Stimulated activated CD4-positive, alpha-beta T cell treated with anti-CD3 and anti-CD28 coated beads, Interleukin-1b, Interleukin-23, amount 100 ng/mL, for 1 hour (primary cell): ENCODE measurements at places on chromosomes 4 and X.
A peak's percentile ranks its signal among the peaks of the same experiment; 100 is the strongest.

DNA sequence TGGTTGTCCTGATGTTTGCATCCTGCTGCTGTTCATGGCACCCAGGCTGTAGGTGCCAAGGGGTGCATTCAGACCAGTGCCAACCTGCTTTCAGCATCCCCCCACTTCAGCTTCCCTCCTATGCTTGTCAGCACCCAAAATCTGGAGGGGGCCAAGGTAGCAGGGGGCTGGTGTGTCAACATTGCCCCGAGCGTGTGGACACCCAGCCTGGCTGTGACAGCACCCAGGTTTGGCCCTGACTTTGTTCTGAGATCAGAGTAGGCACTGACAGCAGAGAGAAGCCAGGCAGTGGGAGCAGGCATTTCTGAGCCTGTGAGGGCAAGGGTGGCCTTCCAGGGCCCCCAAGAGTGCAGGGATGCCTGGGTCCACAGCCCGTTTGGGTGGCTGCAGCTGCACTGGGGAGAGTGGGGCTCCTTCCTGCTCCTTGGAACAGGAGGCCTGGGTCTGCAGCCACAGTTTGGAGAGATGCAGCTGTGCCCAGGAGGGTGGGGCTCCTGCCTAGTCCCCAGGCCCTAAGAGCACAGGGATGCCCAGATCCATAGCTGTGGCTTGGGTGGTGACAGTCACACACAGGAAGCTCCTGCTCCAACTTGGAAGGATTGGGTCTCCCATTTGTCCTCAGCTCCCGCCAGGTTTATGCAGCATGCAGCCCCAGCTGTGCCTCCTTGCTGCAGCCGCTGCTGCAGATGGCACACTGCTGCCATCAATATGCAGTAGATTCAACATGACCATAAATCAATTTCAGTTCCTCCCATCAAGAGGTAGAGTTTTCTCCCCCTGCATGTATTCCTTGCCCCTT is 12.3 kb upstream of the PPM1K start:
- no peak for DNase-seq

DNA sequence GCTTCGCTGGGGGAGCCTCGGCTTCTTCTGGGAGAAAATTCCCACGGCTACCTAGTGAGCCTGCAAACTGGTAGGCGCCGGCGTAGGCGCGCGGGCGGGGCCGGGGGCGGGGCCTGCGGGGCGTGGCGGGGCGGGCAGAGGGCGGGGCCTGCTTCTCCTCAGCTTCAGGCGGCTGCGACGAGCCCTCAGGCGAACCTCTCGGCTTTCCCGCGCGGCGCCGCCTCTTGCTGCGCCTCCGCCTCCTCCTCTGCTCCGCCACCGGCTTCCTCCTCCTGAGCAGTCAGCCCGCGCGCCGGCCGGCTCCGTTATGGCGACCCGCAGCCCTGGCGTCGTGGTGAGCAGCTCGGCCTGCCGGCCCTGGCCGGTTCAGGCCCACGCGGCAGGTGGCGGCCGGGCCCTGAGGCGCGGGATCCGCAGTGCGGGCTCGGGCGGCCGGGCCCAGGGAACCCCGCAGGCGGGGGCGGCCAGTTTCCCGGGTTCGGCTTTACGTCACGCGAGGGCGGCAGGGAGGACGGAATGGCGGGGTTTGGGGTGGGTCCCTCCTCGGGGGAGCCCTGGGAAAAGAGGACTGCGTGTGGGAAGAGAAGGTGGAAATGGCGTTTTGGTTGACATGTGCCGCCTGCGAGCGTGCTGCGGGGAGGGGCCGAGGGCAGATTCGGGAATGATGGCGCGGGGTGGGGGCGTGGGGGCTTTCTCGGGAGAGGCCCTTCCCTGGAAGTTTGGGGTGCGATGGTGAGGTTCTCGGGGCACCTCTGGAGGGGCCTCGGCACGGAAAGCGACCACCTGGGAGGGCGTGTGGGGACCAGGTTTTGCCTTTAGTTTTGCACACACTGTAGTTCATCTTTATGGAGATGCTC is at the start of gene HPRT1:
TSS of gene HPRT1 (plus strand) at position 161 of the 857 bp plus-strand sequence. CDS start at position 308, 147 bp downstream.
- peak; percentile 55 for DNase-seq

GRCh38 chrX:37818031-37818430 is 29.3 kb downstream of the DYNLT3 start:
- no peak for DNase-seq

GRCh38 chrX:111886678-111887077 is 10.7 kb downstream of the TRPC5OS start:
- DNase-seq = no peak

- no peak for DNase-seq
These were observed 65.7 kb upstream of the ALG13 start for GRCh38 chrX:111615227-111615626.

- DNase-seq = no peak
These were observed 8.6 kb downstream of the GPM6B start for GRCh38 chrX:13808293-13808692.

DNA sequence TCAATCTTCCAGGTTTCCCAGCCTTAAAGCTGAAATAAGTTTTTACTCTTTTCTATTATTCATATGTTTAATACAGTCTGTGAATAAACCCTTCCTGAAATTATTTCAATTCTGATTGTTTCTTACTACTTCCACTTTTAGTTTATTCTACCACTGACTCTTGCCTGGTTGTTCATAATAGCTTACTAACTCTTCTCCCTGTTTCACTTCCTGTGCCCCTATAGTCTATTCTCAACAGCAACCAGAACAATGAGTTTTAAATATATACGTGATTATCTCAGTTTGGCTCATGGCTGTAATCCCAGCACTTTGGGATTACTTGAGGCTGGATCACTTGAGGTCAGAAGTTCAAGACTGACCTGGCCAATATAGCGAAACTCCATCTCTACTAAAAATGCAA is 408.0 kb upstream of the SPOCK3 start:
- DNase-seq = no peak

DNA sequence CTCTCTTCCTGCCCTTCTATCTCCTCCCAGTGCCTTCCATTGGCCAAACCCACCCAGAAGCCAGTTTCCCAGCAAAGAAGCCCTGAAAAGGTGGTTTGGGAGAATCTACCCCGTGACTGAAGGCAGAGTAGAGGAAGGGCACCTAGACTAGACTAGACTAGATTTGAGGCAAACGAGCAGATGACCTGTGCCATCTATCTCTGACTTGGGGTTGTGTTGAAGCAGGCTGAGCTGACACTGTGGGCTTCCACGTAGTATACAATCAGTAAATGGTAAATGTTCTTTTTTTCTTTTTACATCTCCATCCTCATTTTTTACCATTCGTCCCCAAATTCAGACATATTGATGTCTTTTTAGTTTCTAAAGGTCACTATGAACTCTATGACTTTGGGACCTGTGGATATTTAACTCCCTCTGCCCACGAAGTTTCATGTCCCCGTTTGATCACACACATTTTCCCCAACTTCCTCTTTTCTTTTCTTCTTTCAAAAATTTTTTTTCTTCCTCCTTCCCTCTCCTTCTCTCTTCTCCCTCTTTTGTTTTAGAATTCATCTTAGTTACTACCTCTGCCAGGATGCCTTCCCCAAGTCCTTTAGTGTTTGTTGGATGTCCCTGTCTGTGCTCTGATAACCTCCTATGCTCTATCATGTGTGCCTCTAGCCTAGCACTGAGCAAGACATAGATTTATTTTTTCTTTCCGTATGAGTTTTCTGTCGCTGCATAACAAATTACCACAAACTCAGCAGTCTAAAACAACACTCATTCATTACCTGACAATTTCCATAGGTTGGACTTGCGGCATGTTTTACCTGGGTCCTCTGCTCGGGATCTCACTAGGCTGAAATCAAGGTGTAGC is 6.2 kb upstream of the AFF1 start:
- no peak for DNase-seq

- no peak for DNase-seq
These were observed 1.4 kb downstream of the WDFY3 start for GRCh38 chr4:84964995-84965552.

GRCh38 chrX:120759685-120760084 is 116.0 kb downstream of the CT47B1 start:
- DNase-seq = no peak

GRCh38 chrX:70754169-70754848 is 154.2 kb downstream of the TEX11 start:
- DNase-seq = no peak

GRCh38 chr4:151529187-151529586 is 120.2 kb downstream of the FHIP1A start:
- no peak for DNase-seq

- DNase-seq = no peak
These were observed 44.3 kb upstream of the FAM47C start for GRCh38 chrX:36963852-36964251.

DNA sequence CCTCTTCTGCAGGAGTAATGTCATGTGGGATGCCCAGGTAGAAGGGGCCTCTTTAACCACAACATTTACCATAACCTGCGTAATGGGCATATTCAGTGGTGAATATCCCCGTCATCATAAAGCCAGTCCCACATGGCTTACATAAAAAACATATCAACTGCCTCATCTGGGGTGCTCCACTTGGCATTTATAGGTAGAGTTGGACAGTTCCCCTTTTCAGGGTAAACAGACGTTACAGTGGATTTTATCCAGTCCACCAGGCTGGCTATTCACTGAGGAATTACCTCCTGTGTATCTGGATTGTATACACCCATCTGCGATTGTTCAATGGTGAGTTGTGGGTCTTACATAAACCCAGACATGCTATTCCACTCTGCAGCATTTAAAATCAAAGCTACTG is 70.7 kb upstream of the ANKRD17 start:
- no peak for DNase-seq

- no peak for DNase-seq
These were observed 802 bp downstream of the ADGRG2 start for GRCh38 chrX:19121466-19121865.

DNA sequence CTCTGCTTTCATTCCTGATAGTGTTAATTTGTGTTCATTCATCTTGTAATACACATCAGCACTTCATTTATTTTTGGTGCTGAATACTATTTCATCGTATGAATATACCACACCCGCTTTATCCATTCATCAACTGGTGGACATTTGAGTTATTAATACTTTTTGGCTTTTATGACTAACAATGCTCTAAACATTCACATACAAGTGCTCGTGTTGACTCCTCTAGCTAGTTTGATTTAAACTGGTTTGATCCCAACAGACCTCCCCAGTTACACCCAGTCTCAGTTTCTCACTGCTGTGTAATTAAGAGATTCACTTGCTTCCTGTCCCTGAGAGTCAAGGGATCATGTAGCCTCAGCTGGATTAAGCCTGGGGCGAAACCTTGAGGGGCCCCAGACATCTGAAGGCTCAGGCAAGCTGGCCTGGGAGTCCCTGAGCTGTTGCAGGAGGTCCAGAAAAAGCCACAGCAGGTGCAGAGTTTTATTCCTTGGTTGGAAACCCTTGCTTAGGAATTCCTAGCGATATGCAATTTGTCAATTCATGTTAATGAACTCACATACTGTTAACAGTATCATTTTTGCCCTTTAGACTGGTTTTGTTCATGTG is 52.8 kb upstream of the CLDN24 start:
- no peak for DNase-seq

DNA sequence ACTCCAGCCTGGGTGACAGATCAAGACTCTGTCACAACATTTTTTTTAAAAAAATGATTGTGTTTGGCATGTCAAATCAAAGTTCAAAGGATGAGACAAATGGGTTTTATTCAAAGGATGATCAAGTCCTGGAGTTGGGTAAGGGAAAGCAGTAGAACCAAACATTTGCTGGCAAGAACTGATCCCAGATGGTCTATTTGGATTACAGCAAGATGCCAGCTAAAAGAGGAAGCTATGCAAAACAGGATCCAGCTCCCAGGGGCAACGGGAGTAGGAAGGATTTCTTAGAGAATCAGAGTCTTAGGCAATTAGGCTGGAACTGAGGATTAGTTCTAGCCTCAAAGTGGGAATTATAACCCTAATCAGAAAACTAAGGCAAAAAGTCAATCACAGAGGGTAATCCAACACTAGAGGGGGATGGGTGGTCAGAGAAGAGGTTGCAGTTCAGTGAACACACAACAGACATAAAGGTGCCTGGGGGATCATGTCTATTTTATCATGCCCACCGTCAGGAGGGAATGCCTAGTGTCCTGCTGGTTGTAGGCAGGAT is 133.0 kb upstream of the PLS3 start:
- no peak for DNase-seq
